Spleen (tissue), 13 donors: ENCODE measurements at places on chromosomes 2 and 18. TPM values are rescaled to one million over a fixed set of nuclear protein-coding genes. Genes with fewer than 3 reads are reported as not detected.
A peak's percentile ranks its signal among the peaks of the same experiment; 100 is the strongest.

- no peak for DNase-seq
These were observed 60.3 kb downstream of the SH3BP4 start for GRCh38 chr2:235011929-235012631.

DNA sequence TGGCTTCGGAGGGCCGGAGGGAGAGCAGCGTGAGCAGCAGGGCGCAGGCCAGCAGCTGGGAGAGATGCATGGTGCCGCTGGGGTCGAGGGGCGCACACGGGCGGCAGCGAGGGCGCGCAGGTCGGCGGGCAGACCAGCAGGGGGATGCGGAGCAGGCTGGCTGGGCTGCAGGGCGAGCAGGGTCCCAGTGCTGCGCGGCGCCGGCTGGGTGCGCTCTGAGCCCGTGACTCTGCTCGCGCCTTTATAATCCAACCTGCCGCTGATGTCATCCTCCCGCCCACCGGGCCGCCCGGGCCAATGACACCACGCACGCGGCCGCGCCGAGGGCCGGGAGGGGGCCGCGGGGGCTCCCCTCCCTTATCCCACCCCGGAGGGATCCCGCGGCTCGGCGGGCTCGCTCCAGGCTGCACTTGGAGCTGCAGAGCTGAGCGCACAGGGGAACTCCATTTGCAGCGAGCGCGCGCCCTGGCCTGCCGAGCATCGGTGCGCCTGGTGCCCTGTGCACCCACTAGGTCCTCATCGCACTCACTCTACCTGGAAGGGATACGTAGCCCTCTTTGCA, at the start of gene NPPC:
Gene NPPC, minus strand, starts transcription at position 217 of the 562 bp plus-strand sequence. Its CDS starts 147 bp downstream, at position 70.
- peak; percentile 76 for DNase-seq

DNA sequence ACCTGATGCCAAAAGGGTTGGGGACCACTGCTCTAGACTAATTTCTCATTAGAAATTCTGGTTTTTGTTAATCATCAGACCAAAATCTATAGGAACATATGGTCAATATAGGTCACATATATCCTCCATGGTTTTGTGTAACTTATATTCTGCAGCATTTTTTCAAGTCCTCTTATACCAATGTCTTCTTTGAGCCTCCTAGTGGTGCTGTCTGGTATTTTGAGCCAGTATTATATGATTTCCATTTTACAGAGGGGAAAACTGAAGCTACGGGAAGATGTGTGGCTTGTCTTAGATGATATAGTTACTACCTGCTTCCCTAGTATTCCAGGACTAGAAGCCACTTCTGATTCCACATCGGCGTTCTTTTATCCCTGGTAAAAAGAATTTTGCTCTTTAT, 13.8 kb downstream of the MAPK4 start:
- DNase-seq = no peak

DNA sequence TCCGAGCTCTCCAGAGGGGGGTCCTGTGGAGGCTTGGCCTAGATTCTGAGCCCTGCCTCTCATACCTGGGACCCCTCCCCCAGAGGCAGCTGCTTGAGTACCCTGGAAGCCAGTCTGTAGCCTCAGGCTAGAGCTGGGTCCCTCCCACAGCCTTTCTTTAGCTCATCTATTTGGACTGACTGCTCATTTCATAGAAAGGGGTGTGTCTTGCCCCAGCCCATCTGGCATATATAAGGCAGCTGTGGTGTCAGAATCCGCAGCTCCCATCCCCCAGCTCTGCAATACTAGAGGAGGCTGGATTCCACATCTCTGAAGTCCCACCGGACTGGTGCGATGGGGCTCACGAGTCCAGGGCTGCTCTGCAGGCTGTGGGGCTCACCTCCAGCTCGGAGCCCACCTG, 26.1 kb downstream of the MPHOSPH10 start:
- no peak for DNase-seq

DNA sequence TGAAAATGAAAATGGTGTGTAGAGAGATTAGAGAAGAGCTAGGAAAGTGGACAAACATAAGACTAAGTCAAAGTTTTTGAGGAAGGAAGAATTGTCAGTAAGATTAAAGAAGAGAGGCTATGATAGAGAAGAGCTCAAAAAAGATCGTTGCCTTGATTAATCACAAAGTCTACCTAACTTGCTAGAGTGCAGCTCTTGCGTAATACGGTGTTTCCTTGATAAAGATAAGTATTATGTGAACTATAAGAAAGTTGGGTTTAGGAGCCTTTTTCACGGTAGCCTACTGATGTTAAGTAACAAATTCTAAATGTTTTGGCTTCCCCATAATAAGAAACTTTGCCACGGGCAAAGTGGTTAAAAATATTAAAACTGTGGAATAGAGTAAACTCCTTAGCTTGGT, 226.4 kb upstream of the NRXN1 start:
- no peak for DNase-seq

GRCh38 chr2:191777351-191777750, 69.5 kb downstream of the CAVIN2 start:
- no peak for DNase-seq

GRCh38 chr2:136069773-136070172, 48.2 kb downstream of the CXCR4 start:
- no peak for DNase-seq

Gene TRIM54
- polyA plus RNA-seq = 0.77 TPM

Gene GRHL1
- 0.20 TPM for polyA plus RNA-seq

Gene CXCR1
- 0.70 TPM for polyA plus RNA-seq

Gene FECH
- polyA plus RNA-seq = 4.7 TPM
